Thyroid gland (tissue), 4 donors: ENCODE measurements at places on chromosomes 4 and X. TPM values are rescaled to one million over a fixed set of nuclear protein-coding genes. Genes with fewer than 3 reads are reported as not detected.

- DNase-seq = no peak
Observed at GRCh38 chr4:2172627-2173231, 69.2 kb downstream of the HAUS3 start.

GRCh38 chr4:20617678-20618396 lies 82.4 kb upstream of the PACRGL start:
- DNase-seq = no peak

GRCh38 chr4:11628093-11628725 lies 199.5 kb upstream of the HS3ST1 start:
- DNase-seq = no peak

DNA sequence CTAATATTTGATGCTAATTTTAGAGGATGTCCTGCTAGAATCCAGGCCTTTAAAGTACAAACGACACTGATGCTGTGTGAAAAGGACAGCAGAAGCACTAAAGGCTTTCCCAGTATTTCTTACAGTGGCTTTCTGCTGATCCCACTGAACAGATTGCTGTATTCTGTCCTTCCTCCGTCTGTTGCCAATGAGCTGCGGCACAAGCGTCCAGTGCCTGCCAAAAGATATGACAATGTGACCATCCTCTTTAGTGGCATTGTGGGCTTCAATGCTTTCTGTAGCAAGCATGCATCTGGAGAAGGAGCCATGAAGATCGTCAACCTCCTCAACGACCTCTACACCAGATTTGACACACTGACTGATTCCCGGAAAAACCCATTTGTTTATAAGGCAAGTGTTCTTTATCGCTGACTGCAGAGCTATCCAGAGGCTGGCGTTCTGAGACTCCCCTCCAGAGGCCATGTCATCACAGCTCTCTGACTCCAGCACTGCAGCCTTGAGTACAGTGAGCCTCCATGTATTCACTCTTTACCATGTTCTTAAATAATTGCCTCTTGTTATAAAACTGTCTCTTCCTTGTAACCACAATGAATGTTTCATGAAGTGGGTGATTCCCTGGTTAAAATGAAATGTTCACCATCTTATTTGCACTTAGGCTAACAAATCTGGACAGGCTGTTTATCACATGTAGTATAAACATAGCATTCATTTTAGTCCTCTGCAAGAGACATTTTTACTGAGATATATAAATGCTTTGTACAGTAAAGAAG lies 43.6 kb downstream of the GUCY1B1 start:
- DNase-seq = no peak

DNA sequence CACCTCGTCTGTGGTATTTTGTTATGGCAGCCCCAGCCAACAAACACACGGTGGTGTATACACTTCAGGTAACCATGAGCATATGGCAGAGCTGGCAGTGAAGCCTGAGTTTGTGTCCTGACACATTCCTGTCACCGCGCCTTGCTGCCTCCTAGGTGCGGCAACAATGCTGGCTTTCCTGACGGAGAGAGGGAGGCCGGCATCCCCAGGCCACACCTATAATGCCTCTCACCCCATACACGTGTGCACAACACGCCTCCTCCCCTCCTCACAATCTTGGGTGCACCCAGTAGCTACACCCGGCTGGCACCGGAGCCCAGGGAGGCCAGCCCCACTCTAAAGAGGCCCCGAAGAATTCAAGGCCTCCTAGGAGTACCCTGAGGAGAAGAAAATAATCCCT lies 158.5 kb downstream of the NSUN7 start:
- DNase-seq = no peak

DNA sequence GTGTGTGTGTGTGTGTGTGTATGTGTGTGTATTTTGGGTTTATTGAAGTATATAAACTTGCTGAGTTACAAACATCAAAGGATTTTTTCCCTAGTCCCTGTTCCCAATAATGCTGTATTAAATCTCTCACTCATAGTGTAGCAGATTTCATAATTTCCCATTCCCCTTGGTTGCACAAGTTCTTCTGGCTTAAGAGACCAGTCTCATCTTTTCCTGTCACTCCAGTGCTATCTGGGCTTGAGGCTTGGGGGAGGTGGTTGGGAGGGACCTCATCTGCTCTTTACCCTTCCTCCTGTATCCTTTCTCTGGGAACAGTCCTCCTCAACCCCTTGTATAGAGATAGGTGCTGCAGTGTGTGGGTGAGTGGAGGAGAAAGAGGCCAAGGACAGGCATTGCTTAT lies 285.4 kb upstream of the BOD1L1 start:
- DNase-seq = no peak

- DNase-seq = no peak
Observed at GRCh38 chr4:143412420-143412758, 75.7 kb downstream of the GAB1 start.

DNA sequence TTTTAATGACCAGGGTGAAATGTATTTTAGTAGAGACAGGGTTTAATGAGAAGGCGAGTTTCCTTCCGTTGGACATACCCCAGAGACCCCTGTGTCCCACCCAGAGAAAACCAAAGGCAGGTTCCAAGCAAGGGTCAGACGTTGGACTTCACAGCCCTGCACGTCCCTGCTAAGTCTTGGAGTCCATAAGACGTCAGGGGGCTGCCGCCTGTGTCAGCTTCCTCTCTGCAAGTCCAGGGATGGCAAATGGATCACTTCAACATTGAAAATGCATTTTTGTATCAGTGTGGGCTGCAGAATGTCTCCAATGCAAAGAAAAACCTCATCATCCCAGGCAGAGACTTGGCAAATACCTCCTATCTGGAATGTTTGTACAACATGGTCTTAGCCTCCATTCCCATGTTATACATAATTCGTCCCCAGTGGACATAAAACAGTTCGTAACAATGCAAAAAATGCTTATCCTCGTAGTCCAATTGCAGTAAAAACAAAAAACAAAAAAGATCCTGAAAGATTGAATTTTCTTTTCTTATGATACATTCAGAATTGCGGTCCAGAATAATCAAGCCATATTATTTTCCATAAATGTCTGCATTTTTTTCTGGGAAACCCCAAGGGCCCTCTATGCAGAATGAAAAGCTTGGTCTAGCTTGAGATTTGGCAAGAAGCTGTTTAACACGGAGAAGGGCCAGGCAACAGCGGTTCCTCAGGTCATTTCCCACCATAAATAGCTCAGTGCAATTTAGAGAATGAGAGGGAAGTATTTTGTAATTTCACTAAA lies 190.9 kb downstream of the SHOX start:
- DNase-seq = no peak

DNA sequence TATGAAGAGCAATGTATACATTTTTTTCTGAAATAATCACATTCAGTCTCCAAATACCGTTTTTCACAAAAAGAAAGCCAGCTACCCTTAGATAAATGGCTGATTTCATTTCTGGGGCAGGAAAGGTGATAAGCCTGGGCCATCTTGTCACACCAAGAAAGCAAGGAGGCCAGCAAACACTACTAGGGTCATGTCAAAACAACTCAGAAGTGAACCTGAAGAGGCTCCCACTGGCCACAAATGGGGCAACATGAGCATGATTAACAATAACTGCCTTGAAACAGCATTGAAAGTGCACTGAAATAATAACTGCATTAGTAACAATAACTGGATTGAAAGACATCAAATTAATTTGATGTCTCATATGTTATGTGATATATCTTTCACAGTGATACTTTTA lies 39.3 kb downstream of the SH3KBP1 start:
- no peak for DNase-seq

DNA sequence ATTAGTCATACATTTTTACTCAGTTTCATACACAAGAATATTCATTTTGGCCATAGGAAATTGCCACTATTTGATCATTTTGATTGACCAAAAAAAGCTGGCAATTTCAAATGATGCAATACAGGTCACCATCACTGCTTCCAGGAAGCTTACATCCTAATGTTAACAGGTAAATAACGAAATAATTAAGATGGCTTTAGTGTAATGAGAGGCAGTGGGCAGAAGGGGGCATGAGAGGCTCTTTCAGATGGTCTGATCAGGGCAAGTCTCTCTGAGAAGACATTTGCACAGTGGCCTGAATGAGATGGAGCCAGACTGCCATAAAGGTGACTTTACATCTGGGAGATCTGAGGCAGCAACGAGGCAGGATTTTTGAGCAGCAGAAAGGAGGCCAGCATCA lies 170.7 kb downstream of the SLIT2 start:
- no peak for DNase-seq

DNA sequence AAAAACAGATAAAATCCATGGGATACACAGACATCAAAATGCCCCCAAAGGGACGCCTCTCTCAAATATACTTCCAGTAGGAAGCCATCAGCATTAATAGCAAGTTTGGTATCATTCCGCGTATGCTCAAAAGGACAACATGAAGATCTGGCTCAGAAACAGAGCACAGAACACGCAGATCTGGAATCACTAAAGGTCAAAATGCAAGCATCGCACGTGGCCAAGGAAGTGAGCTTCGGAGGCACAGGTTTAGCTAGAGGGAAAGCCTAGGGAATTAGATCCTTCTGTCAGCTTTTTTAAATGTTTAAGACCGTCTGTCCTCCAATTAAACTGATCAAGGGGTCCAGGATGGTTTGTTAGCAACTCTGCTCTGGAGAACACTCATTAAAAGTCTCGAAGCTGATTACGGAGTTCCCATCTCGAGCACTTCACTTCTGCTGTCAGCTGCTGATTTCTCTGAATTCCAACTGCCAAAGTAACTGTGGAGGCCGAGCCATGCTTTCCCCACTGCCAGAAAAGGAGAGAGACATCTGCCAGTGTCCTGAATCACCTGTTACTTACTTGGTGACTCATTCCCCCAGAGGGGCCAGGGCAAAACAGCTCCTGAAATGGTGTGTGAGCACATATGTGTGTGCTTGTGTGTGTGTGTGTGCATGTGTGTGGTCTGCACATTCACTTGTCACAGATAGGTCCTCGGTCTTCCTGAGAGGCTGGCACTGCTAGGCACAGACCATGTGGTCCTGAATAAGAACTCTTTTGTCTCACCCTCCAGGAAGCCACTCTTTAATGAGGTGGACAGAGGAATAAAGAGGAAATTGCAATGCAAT lies 177.7 kb upstream of the PPARGC1A start:
- DNase-seq = peak; percentile 75

DNA sequence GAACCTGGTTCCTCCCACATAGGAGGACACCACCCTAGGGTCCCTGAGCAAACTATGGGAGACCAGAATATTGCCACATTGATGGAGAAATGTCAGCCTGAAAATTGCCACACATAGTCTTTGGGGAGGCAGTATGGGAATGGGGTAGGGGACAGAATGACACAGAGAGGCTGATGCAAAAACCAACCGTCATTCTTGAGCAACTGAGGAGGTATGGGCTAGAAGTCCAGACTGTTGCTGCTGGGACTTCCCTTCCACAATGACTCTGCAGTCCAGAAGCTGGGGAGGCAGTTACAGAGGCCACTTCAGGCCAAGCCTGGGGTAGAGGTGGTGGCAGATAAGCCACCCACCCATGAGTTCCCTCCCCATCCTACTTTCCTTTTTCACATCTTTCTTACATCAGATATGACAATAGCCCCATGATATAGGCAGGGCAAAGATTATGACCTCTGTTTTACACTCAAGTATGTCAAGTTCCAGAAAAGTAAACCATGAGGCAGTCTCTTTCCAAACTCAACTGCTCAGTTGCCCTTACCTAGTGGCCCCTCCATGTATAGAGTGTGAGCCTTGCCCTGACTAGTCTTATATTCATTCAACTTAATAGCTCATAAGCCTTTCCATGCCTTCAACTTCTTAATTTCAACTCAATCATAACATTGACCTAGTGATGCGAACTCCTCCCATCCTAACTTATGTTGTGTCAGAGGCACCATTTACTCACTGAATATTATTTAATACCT lies 41.7 kb downstream of the VSIG4 start:
- no peak for DNase-seq

- no peak for DNase-seq
Observed at GRCh38 chrX:132266583-132267355, 47.5 kb upstream of the RAP2C start.

DNA sequence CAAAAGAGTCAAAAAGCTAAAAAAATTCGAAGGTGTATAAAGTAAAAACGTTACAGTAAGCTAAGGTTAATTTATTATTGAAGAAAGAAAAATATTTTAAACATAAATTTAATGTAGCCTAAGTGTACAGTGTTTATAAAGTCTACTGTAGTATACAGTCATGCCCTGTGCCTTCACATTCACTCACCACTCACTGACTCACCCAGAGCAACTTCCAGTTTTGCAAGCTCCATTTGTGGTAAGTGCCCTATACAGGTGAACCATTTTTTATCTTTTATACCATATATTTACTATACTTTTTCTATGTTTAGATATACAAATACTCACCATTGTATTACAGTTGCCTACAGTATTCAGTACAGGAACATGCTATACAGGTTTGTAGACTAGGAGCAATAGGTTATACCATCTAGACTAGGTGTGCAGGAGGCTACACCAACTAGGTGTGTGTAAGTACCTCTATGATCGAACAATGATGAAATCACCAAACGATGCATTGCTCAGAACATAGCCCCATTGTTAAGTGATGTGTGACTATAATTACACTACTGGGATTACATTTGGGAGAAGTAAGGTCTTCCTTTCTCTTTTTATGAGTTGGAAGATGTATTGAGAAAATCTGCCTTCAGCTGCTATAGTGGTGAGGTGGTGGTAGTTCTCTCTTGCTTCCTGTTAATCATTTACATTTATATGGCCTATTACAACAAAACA lies 27.2 kb downstream of the TMSB4X start:
- DNase-seq = no peak

DNA sequence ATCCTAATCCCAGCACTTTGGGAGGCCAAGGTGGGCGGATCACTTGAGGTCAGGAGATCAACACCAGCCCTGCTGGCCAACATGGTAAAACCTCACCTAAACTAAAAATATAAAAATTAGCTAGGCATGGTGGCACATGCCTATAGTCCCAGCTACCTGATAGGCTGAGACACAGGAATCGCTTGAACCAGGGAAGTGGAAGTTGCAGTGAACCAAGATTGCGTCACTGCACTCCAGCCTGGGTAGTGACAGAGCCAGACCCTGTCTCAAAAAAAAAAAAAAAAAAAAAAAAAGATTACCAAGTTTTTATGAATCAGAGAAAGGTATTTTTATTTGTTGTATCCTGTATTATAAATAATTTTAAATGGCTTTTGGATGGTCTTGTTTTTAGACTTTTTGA lies 15.1 kb downstream of the TRAPPC11 start:
- no peak for DNase-seq

Gene SOD3
- total RNA-seq = 140 TPM

Gene INTU
- total RNA-seq = 12.6 TPM

Gene CT45A2
- not detected for total RNA-seq

Gene CLOCK
- 36.5 TPM for total RNA-seq

Gene OPN1MW
- not detected for total RNA-seq

Gene TMPRSS11F
- not detected for total RNA-seq
